Natural killer cell treated with Interleukin-12 subunit alpha and Interleukin-12 subunit beta and Interleukin-15 and Interleukin-18, amount 100 ng/mL, for 72 hours (primary cell): ENCODE measurements at places on chromosomes 12 and 14. TPM values are rescaled to one million over a fixed set of nuclear protein-coding genes. Genes with fewer than 3 reads are reported as not detected.
A peak's percentile ranks its signal among the peaks of the same experiment; 100 is the strongest.

DNA sequence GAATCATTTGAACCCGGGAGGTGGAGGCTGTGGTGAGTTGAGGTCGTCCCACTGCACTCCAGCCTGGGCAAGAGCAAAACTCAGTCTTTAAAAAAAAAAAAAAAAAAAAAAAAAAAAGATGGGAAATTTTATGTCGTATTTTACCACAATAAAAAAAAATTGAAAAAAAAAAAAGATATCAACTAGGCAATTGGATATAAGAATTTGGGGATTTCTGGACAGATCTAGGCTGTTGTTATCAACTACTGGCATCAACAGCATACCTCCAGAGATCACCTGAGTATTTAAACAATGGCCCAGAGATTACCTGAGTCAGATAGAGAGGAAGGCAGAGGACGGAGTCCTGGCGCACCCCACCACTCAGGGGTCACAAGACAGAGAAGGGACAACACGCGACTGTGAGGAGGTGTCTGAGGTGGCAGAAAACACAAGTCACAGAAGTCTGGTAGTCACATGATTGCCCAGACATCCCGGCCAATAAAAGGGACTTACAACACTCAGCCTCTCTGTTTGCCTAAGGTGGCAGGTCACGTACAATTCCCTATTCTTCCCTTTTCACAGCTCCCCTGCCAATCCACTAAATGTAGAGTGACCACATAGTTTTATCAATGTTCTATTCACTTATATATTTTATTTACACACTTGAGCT, 1.8 kb downstream of the SPRING1 start:
- H3K4me3 ChIP-seq = peak overlapping the region; percentile 93
- H3K27ac ChIP-seq = no peak overlapping the region
- H3K36me3 ChIP-seq = peaks cover 13% of the 10 kb centered on the region
- DNase-seq = no peak
- H3K27me3 ChIP-seq = no peaks in the 10 kb centered on the region
- H3K4me1 ChIP-seq = peaks cover 36% of the 10 kb centered on the region

The KLRC3 gene
- 9.6 TPM for total RNA-seq

GRCh38 chr14:65772921-65773574, 360.5 kb downstream of the FUT8 start:
- H3K27me3 ChIP-seq = peaks cover 5% of the 10 kb centered on the region
- H3K36me3 ChIP-seq = no peaks in the 10 kb centered on the region
- H3K4me3 ChIP-seq = no peak overlapping the region
- H3K27ac ChIP-seq = no peak overlapping the region
- DNase-seq = no peak

The SRGAP1 gene
- total RNA-seq = 1.0 TPM

DNA sequence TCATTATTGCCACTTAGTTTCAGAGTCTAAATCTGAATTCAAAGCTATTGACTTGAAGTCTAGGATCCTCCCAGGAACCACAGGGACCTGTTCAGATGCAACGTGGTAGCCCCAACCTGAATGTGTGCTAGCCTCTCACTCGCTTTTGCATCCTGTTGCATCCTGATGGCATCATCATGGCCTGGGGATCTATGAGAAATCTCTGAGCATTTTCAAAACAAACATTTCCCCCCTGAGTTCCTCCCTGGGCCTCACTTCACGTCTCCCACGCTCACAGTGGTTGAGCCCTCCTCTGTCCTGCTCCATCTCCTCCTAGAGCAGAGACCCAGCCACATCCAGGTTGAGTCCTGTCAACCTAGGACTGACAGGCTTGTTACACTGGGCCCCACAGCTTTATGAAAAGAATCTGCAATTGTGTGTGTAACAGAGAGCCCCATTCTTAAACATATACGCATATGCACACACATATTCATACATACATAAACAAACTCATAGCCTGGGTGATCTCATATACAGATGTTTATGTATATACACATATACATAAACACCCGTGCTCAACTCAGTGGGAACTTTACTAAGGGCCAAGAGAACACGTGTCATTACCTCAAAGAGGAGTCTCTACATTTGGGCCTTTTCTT, 5.4 kb upstream of the KRT72 start:
- H3K27ac ChIP-seq = no peak overlapping the region
- H3K27me3 ChIP-seq = no peaks in the 10 kb centered on the region
- H3K4me3 ChIP-seq = no peak overlapping the region
- no peak for DNase-seq
- H3K36me3 ChIP-seq = no peaks in the 10 kb centered on the region
- H3K4me1 ChIP-seq = peaks cover 25% of the 10 kb centered on the region

DNA sequence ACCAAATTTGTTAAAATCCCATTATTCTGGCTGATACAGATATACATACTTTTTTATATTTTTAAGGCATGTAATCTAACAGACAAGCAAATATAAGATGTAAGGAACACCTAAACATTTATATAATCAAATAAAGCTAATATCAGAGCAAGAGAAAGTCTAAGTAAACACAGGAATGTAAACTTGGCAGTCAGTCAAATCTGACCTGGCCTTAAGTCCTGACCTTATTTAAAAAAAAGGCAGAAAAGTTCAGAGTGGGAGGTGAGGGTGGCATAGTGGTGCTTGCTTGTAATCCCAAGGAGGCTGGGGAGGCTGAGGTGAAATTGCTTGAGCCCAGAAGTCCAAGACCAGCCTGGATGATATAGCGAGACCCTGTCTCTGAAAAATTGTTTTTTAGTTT, 152.6 kb downstream of the DERA start:
- H3K4me1 ChIP-seq = no peaks in the 10 kb centered on the region
- no peak overlapping the region for H3K4me3 ChIP-seq
- H3K36me3 ChIP-seq = no peaks in the 10 kb centered on the region
- H3K27me3 ChIP-seq = no peaks in the 10 kb centered on the region

The TMEM229B gene
- total RNA-seq = 7.1 TPM

- no peaks in the 10 kb centered on the region for H3K4me1 ChIP-seq
- no peak overlapping the region for H3K4me3 ChIP-seq
- no peaks in the 10 kb centered on the region for H3K36me3 ChIP-seq
- peaks cover 73% of the 10 kb centered on the region for H3K27me3 ChIP-seq
Measured at GRCh38 chr12:12240662-12241340, 26.0 kb downstream of the LRP6 start.

The WDR89 gene
- 22.3 TPM for total RNA-seq

- H3K27me3 ChIP-seq = no peaks in the 10 kb centered on the region
- no peak for DNase-seq
- no peaks in the 10 kb centered on the region for H3K4me1 ChIP-seq
- H3K36me3 ChIP-seq = no peaks in the 10 kb centered on the region
Measured at GRCh38 chr14:29062466-29062865, 295.9 kb downstream of the FOXG1 start.

The TRIP11 gene
- total RNA-seq = 47.8 TPM

DNA sequence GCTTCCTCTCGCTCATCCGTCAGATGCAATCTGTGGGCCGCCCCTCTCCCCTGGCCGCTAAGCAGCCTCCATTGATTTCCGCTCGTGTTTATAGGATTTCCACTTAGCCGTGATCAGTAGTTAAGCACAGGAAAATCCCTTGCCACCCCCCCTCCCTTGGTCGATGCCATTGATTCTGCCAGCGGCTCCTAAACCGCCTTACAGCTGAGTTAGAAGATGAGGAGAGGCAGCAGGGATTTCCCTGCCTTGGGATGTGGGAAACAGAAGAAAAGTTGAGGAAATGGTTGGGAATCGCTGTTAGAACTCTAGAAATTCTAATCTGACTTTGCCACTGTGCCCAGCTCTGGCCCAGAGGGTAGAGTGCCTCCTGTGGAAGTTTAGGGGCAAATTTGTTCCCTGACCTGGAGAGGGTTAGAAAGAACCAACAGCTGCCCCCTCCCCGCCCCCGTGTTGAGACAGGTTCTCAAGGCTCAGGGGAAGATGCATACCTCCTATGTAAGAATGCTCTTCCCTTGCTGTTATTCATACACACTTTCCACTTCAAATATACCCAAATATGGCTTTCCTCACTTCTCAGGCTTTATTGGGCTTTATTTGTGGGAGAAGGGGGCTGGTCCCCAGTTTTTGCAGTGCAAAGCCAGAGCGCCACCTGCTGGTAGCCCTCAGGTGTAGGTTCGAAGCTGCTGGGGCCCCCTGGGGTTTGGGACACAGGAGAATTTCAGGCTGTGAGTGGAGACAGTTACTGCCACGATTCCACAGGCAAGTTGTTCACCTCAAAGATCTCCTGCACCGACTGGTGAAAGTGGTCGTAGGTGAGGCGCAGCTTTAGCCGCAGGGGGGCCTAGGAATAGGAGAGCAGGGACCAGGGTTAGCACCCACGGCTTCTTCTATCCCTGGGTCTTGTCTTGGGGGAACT, 3.2 kb downstream of the THTPA start:
- peak overlapping the region; percentile 75 for H3K27ac ChIP-seq
- peaks cover 12% of the 10 kb centered on the region for H3K36me3 ChIP-seq
- H3K4me1 ChIP-seq = peaks cover 41% of the 10 kb centered on the region
- H3K4me3 ChIP-seq = no peak overlapping the region

DNA sequence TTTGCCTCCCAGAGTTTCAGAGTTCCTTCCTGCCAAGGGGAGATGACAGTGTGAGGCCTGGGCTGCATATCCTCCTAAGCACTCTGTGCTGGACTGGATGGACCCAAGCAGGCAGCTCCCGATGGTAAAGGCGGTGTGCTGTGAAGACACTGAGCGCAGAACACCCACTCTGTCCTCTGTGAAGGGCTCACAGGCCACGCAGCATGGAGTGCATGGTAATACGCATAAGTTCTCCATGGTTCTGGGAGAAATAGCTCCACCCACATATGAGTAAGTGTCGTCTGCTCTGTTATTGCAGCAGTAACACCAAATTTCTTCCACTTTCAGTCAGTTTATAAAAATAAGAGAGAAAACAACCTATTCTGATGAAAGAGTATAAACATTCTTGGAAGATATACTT, 55.8 kb downstream of the TMEM30B start:
- DNase-seq = no peak
- no peaks in the 10 kb centered on the region for H3K36me3 ChIP-seq
- no peaks in the 10 kb centered on the region for H3K4me1 ChIP-seq
- no peak overlapping the region for H3K4me3 ChIP-seq

- peak overlapping the region; percentile 96 for H3K27ac ChIP-seq
- no peaks in the 10 kb centered on the region for H3K27me3 ChIP-seq
- H3K4me1 ChIP-seq = peaks cover 64% of the 10 kb centered on the region
- no peak for DNase-seq
- peak overlapping the region; percentile 84 for H3K4me3 ChIP-seq
- H3K36me3 ChIP-seq = peaks cover 7% of the 10 kb centered on the region
Measured at GRCh38 chr14:101824339-101824727, 62.8 kb downstream of the PPP2R5C start.

DNA sequence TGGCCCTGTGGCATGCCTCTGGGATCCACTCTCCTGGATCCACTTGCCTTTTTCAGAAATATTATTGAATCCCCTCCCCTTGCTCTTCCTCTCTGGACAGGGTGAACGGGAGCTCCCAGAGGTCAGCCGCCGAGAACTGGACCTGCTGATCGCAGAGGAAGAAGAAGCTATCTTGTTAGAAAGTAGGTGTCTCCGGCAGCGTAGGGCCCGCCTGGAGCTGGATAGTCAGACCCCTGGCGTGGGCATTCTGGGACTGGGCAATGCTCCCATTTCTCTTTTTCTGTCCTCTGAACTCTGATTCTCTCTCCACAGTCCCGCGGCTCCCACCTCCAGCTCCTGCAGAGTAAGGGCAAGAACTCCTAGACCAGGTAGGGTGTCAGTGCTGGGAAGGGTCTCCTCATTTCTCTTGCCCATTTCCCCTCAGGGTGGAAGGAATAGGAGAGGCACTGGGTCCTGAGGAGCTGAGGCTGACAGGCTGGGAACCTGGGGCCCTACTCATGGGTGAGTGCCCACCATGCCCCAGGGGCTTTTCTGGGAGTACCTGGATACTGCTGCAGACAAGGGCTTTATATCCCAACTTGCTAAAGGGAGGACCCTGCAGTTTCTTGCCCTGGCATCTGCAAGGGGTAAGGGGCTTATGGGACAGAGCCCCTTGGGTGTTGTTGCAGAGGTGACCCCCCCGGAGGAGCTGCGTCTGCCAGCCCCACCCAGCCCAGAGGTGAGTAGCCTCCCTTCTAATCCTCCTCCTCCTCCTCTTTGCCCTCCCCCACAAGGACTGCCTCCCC, 5.4 kb downstream of the REC8 start:
- no peaks in the 10 kb centered on the region for H3K27me3 ChIP-seq
- no peak for DNase-seq
- no peaks in the 10 kb centered on the region for H3K4me1 ChIP-seq
- H3K4me3 ChIP-seq = no peak overlapping the region
- H3K36me3 ChIP-seq = peaks cover 6% of the 10 kb centered on the region

DNA sequence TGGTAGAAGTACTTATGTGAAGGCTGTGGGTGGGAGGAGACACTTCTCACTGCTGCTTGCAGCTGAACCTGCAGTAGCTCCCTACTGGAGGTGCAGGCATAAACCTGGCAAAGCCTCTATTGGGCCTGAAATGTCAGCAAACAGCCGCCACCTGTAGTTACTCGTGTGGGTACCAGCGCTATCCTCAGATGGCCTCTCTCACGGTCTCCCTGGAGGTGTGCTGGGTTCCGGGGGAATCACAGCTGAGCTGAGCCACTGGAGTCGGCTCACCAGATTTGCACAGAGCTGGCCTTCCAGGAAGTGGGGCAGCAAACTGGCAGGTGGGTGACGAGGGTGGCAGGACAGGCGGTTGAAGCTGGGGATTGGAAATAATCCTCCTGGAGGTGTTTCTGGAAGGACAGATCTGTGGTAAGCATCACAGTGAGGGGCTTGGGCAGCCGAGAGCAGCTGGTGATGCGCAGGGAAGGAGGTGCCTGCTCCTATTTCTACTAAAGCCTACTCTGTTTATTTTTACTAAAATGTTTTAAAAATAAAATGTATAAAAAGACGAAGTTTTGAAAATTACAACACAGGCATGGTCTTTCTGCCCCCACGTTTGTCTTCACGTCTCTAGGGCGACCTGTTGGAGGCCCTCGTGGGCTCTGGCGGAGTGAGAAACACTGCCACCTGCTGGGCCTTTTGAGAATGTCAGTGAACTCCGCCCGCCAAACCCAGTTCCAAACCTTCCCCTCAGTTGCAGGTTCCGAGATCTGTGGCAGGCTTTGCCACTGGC, 67.8 kb upstream of the PLEKHG3 start:
- DNase-seq = peak; percentile 71
- H3K4me1 ChIP-seq = no peaks in the 10 kb centered on the region
- H3K27me3 ChIP-seq = peaks cover 9% of the 10 kb centered on the region
- no peak overlapping the region for H3K27ac ChIP-seq
- no peaks in the 10 kb centered on the region for H3K36me3 ChIP-seq

GRCh38 chr14:99078426-99078825, 193.6 kb downstream of the BCL11B start:
- no peak overlapping the region for H3K4me3 ChIP-seq
- peaks cover 18% of the 10 kb centered on the region for H3K4me1 ChIP-seq
- H3K27me3 ChIP-seq = no peaks in the 10 kb centered on the region
- no peak overlapping the region for H3K27ac ChIP-seq
- peaks cover 6% of the 10 kb centered on the region for H3K36me3 ChIP-seq

The BEGAIN gene
- total RNA-seq = not detected
